Fibroblast of upper back skin (primary cell): ENCODE measurements at places on chromosomes 3 and 15.

- no peak for DNase-seq
Observed at GRCh38 chr3:161175506-161175905, 45.6 kb upstream of the NMD3 start.

DNA sequence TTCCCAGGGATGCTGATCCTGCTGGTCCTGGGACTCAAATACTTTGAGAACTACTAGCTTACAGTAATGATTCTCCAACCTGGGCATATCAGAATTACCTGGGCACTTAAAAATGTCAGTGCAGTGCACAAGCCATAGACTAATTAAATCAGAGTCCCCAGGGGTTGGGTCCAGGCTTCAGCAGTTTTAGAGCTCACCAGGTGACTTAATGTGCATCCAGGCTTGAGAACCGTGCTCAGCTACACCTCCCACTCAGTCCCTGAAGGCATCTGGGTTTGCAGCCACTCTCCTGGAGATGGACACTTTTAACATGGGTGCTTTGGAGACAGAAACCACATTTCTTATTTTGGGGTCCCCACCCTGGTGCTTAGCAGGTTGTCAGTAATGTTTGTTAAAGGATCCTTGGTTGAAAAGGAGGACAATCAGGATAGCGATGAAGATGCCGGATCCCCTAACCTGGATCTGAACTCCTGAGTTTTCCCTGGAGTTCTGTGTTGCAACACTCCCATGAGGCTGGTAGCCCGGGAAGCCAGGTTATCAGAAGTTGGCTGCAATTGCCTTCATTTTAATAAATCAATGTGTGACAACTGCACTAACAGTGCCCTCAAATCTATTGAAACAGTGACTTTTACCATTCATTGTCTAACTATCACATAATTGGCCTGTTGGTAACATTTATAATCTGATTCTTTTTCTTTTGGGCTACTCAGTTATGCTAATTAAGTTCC is 48.1 kb downstream of the BFSP2 start:
- no peak for DNase-seq

DNA sequence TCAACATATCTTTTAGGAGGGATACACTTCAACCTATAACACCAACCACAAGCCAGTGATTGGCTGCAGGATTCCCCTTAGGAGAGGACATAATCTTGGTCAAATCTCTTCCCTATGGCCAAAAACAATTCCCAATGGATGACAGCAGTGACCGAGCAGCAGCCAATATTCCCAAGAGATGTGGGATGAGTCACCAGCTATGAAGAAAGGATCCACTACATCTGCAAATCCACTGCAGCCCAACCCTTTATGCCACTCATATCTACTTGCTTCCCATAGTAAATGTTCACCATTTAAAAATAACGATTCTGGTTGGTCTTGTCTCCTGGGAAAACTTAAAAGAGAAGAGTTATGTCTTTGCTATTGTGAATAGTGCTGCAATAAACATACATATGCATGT is 4.5 kb upstream of the IQCF5 start:
- DNase-seq: no peak

GRCh38 chr3:128787256-128788253 is 61.6 kb downstream of the RAB7A start:
- DNase-seq: no peak
